Activated CD4-positive, alpha-beta T cell treated with anti-CD3 and anti-CD28 coated beads, Interleukin-2, Interleukin-6, amounts not matched to agents 100 ng/mL and 50 ng/mL, durations not matched to agents 16 hours and 8 hours (primary cell): ENCODE measurements at places on chromosomes 7 and 10.

- DNase-seq: no peak
These were observed 166.6 kb downstream of the VTI1A start for GRCh38 chr10:112613620-112614019.

- DNase-seq: no peak
These were observed 37.4 kb downstream of the VCL start for GRCh38 chr10:74035303-74035702.

DNA sequence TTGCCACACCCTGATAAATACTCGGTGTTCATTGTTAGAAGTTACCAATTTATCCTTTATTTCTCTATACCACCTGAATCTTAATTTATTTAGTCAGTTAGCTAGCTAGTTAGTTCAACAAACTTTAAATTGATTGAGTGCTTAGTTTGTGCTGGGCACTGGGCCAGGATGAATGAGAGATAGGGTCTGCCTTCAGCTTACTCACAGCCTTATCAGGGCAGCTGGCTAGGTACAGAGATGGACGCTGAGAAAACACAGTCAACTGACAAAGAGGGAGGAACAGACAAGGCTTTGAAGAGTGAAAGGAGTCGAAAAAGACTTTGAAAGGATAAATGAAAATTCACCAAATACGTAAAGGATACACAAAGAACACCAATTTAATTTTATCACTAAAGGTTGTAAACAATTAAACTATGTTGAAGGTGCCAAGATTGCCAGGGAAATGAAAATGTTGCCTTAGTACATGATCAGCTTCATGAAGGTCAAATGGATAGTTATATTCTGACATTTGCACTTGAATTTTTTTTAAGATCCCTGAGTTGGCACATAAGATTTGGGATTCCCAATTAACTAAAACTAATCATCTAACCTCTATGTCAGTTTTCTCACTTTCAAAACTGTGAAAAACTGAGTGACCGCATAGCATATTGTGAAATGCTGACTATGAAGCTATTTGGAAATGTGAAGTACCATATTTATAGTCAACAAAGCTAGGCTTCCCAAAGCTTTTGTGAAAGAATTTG is 2.1 kb downstream of the CAV2 start:
- DNase-seq: no peak

GRCh38 chr10:110802090-110802489 is 69.6 kb upstream of the PDCD4 start:
- DNase-seq: no peak

- no peak for DNase-seq
These were observed 80.4 kb downstream of the CHST15 start for GRCh38 chr10:124012991-124013390.

DNA sequence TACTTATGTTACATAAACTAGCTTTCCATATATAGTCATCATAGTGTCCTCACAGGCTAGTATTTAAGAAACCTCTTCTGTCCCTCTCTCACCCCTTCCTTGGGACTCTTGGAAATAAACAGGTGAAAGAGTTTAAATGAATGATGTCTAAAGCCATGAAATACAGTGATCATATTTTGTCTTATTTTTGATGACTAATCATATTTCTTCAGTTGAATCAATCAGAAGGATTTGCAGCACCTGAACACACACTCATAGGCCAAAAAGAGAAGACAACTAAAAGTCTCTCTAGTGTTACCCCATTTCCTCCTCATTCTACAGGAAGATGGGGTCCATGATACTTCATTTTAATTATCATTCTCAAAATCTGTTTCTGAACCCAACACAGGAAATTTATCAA is 8.6 kb upstream of the ATAD1 start:
- no peak for DNase-seq

DNA sequence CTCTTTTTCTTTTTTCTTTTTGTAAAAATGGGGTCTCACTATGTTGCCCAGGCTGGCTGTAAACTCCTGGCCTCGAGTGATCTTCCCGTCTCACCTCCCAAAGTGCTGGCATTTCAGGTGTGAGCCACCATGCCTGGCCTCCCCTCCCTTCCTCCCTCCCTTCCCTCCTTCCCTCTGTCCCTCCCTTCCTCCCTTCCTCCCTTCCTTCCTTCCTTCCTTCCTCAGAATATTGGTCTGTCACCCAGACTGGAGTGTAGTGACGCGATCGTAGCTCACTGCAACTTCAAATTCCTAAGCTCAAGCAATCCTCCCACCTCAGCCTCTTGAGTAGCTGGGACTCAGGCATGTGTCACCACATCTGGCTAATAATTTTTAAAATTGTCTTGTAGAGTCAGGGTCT is 8.4 kb downstream of the AGAP3 start:
- DNase-seq: no peak

- DNase-seq: no peak
These were observed 38.7 kb downstream of the RGS10 start for GRCh38 chr10:119503821-119504220.
